ENCODE measurements at places on chromosomes 4 and X.

GRCh38 chr4:16416601-16417000 lies 190.3 kb upstream of the TAPT1 start:
- no peak for ATAC-seq

GRCh38 chr4:95515589-95515988 lies 33.2 kb downstream of the UNC5C start:
- no peak for ATAC-seq

DNA sequence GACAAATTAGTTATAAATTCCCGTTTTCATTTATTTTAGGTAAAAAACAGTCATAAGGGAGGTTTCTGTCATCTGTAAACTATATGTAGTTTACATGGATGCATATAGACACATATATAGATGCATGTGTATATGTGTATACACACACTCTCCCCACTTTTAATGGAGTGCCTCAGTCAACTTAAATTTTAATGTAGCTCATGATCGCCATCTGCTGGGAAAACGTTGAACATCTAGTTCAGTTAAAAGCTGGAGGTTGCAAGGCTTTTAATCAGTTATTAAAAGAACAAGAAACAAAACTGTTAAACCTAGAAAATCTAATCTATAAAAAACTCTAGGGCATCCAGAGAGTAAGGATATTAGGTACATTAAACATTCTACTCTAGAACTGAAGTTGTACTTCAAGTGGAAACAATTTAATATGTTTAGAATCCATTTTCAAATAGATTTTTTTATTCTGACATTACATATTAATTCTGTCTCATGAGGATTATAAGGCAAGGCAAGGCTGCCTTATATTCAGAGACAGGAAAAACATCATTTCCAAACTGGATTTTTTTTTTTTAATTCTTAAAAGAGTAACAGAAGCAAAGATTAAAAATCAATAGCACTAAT lies 122.6 kb downstream of the SHISA3 start:
- ATAC-seq, result peak; percentile 58

- no peak for ATAC-seq
These were observed 170.5 kb downstream of the AREG start for GRCh38 chr4:74615411-74615810.

- ATAC-seq, result no peak
These were observed 7.5 kb upstream of the CXCL6 start for GRCh38 chr4:73828956-73829355.

GRCh38 chr4:1187182-1187581 lies 14.8 kb upstream of the SPON2 start:
- ATAC-seq, result no peak

GRCh38 chrX:110082161-110082560 lies 79.2 kb downstream of the TMEM164 start:
- peak; percentile 66 for ATAC-seq

GRCh38 chr4:31108762-31109161 lies 388.6 kb downstream of the PCDH7 start:
- ATAC-seq, result no peak

DNA sequence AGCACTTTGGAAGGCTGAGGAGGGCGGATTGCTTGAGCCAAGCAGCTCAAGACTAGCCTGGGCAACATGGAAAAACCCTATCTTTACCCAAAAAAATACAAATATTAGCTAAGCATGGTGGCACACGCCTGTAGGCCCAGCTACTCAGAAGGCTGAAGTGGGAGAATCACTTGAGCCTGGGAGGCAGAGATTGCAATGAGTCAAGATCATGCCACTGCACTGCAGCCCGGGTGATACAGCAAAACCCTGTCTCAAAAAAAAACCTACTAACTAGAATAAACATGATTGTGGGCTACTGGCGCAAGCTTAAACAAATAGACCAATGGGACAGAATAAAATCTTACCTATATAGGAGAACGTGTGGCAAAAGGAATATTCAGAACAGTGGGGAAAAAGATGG lies 7.3 kb downstream of the CDKL2 start:
- ATAC-seq, result no peak

- ATAC-seq, result no peak
These were observed 65.4 kb upstream of the ENPP6 start for GRCh38 chr4:184282895-184283654.

GRCh38 chrX:107429090-107429489 lies 20.4 kb upstream of the FRMPD3 start:
- no peak for ATAC-seq
